ENCODE measurements at places on chromosomes 6 and 20.

GRCh38 chr6:148055419-148055818 lies 287.2 kb upstream of the SASH1 start:
- DNase-seq = no peak

- DNase-seq = no peak
Measured at GRCh38 chr6:20417819-20418218, 16.1 kb downstream of the E2F3 start.

- DNase-seq = no peak
Measured at GRCh38 chr6:131724114-131724513, 13.3 kb upstream of the CTAGE9 start.

- no peak for DNase-seq
Measured at GRCh38 chr6:21098134-21098533, 495.4 kb upstream of the SOX4 start.

Measured in activated CD8-positive, alpha-beta memory T cell treated with anti-CD3 and anti-CD28 coated beads, Interleukin-2, amount 50 U/mL, for 4 hours (primary cell).